ENCODE measurements at places on chromosomes 1 and 21.

DNA sequence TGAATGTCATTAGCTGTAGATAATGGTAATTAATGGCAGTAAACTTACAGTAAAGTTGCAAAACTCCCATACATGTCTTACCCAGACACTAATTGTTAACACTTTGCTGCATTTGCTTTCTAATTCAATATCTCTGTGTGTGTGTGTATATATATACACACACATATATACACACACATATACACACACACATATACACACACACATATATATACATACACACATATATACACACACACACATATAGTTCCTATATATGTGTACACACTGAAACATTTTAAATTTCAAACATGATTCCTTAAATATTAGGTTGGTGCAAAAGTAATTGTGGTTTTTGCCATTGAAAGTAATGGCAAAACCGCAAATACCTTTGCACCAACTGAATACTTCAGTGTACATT, 3.7 kb upstream of the EPHX1 start:
- no peak overlapping the region for H3K4me3 ChIP-seq
- peaks cover 21% of the 10 kb centered on the region for H3K36me3 ChIP-seq
- peaks cover 4% of the 10 kb centered on the region for H3K27me3 ChIP-seq
- no peak overlapping the region for H3K27ac ChIP-seq

DNA sequence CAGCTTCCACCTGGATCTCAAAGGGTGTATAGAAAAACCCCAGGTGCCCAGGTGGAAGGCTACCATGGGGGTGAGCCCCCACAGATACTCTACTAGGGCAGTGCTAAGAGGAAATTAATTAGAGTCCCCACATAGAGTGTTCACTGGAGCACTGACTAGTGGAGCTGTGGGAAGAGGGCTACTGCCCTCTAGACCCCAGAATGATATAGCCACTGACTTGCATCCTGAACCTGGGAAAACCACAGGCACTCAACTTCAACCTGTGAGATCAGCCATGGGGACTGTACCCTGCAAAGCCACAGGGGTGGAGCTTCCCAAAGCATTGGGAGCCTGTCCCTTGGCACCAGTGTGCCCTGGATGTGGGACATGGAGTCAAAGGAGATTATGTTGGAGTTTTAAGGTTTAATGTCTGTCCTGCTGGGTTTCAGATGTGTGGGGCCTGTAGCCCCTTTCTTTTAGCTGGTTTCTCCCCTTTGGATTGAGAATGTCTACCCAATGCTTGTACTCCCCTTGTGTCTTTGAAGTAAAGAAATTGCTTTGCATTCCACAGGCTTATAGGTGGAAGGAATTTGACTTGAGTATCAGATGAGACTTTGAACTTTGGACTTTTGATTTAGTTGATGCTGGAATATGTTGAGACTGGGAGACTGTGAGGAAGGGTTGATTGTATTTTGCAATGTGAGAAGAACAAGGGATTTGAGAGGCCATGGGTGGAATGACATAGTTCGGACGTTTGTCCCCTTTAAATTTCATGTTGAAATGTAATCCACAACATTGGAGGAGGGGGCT, 31.8 kb upstream of the CDC14A start:
- H3K4me3 ChIP-seq, result no peak overlapping the region
- no peak for DNase-seq
- H3K27me3 ChIP-seq, result peaks cover 4% of the 10 kb centered on the region
- no peak overlapping the region for H3K27ac ChIP-seq
- H3K4me1 ChIP-seq, result peaks cover 8% of the 10 kb centered on the region

- peaks cover 8% of the 10 kb centered on the region for H3K4me1 ChIP-seq
- DNase-seq, result no peak
- H3K4me3 ChIP-seq, result no peak overlapping the region
- H3K27ac ChIP-seq, result no peak overlapping the region
- no peaks in the 10 kb centered on the region for H3K36me3 ChIP-seq
Measured at GRCh38 chr1:30264672-30265025, 458.7 kb downstream of the MATN1 start.

GRCh38 chr1:247322442-247322841, 9.2 kb downstream of the ZNF496 start:
- peaks cover 68% of the 10 kb centered on the region for H3K36me3 ChIP-seq
- H3K27me3 ChIP-seq, result no peaks in the 10 kb centered on the region
- no peak overlapping the region for H3K27ac ChIP-seq
- no peak overlapping the region for H3K4me3 ChIP-seq
- DNase-seq, result no peak

DNA sequence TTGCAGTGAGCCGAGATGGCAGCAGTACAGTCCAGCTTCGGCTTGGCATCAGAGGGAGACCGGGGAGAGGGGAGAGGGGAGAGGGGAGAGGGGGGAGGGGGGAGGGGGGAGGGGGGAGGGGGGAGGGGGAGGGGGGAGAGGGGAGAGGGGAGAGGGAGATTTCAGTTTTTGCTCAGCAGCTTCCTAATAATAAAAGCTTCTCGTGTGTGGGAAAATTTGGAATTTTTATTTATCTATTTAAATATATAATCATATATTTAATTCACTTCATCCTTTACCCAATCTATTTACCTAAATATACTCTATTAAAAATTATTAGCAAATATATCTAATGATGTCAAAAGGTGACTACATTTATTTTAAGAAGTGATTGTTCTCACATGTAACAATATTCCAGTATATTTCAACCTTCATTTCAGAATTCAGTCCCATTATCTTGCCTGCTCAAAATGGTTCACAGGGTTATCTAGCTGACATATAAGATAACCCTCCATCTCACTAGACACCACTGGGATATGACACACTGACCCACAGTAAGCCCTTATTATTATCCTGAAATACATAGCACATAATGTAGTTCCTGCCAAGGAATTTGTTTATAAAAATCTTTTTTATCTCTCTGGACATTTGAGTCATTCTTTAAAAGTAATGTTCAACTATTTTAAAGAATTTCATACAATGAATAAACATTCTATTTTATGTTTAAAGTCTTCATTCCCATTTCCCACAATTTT, 105.9 kb downstream of the GPATCH2 start:
- H3K4me3 ChIP-seq, result no peak overlapping the region
- no peak overlapping the region for H3K27ac ChIP-seq
- peaks cover 41% of the 10 kb centered on the region for H3K36me3 ChIP-seq
- DNase-seq, result no peak
- H3K27me3 ChIP-seq, result no peaks in the 10 kb centered on the region

- peaks cover under 1% of the 10 kb centered on the region for H3K4me1 ChIP-seq
- no peak for DNase-seq
- no peaks in the 10 kb centered on the region for H3K27me3 ChIP-seq
- peak overlapping the region; percentile 12 for H3K27ac ChIP-seq
- H3K36me3 ChIP-seq, result peaks cover 5% of the 10 kb centered on the region
- H3K4me3 ChIP-seq, result no peak overlapping the region
Measured at GRCh38 chr1:98557895-98558294, 103.6 kb upstream of the SNX7 start.

DNA sequence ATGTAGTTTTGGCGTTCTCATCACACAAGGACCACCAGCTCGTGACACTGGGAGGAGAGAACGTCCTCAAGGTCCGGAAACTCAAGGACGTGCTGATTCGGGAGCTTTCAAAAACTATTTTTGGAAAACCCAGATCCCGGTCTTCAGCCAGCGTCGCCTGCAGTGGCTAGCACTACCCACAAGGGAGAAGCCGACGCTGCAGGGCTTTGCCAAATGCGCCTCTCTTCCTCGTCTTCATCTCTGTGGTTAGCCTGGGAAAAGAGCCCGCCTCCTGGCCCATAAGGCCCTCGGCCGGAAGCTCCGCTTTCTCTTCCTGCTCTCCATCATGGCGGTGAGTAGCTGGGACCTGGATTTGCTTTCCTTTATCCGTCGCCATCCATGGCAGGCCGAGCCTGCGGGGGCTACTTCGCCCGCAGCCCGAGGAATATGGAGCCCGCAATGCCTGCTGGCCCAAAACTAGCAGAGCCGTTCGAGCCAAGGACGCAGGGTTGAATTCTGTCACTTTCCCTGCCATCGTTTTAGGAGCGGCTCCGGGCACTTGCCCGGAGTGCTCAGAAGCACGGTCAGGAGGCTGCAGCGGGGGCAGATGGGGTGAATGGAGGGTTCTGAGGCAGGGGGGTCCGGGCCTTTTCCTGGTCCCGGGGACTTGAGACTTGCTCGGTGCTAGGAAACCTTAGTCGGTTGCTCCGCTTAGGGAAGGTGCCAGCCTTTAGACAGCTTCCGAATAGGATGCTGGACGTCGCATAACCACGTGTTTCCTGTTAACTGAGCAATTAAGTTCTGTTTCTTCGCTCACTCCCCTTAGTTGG, at the start of gene RPL11:
TSS of gene RPL11 (plus strand) at position 308 of the 809 bp plus-strand sequence. CDS start at position 326, 18 bp downstream.
- peaks cover 46% of the 10 kb centered on the region for H3K4me1 ChIP-seq
- peak within 1 kb of the TSS; percentile 100 for H3K27ac ChIP-seq
- H3K4me3 ChIP-seq, result peak within 1 kb of the TSS; percentile 98
- H3K27me3 ChIP-seq, result peaks cover 1% of the 10 kb centered on the region

DNA sequence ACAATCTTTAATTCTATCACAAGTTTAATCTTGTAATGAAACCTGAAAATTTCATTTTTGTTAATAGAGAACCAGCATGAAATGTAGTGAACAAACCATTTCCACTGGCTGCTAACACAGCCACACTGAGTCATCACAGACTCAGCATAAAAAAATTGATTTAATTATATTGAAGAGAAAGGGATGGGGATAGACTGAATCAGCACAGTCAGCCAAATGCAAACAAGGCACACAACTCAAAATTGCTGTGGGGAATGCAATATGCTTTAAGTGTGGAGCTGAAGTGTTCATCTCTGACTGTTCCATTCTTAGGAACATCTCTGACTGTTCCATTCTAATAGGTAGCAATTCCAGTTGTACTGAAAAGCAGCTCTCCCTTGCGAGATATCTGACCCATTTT, 299.8 kb downstream of the MRPL39 start:
- H3K4me1 ChIP-seq, result no peaks in the 10 kb centered on the region
- H3K4me3 ChIP-seq, result no peak overlapping the region
- no peak overlapping the region for H3K27ac ChIP-seq
- no peaks in the 10 kb centered on the region for H3K27me3 ChIP-seq
- no peak for DNase-seq
- H3K36me3 ChIP-seq, result no peaks in the 10 kb centered on the region

GRCh38 chr1:246176126-246177024, 330.7 kb downstream of the SMYD3 start:
- H3K27me3 ChIP-seq, result no peaks in the 10 kb centered on the region
- H3K4me3 ChIP-seq, result no peak overlapping the region
- no peak overlapping the region for H3K27ac ChIP-seq
- DNase-seq, result no peak
- peaks cover 6% of the 10 kb centered on the region for H3K4me1 ChIP-seq

DNA sequence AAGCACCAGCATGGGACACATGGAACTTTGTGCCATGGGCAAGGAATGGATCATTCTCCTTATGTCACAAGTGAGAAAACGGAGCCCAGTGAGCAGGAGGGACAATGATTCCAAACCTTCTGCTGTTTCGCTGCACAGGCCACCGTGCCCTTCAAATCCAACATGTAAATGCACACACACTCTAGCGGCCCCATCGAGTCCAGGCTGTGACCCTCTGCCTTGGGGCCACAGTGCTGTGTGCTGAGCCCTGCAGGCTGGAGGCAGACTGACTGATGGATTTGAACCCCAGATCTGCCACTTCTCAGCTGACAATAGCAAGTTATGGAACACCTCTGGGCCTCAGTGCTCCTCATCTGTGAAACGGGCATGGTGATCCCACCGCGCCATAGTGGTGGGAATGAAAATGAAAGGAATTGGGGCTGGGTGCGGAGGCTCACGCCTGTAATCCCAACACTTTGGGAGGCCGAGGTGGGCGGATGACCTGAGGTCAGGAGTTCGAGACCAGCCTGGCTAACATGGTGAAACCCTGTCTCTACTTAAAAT, 63.6 kb downstream of the ALPL start:
- DNase-seq, result no peak
- H3K27me3 ChIP-seq, result peaks cover 6% of the 10 kb centered on the region
- H3K4me1 ChIP-seq, result peaks cover 50% of the 10 kb centered on the region
- H3K4me3 ChIP-seq, result no peak overlapping the region
- no peaks in the 10 kb centered on the region for H3K36me3 ChIP-seq
- no peak overlapping the region for H3K27ac ChIP-seq

- no peak overlapping the region for H3K4me3 ChIP-seq
- no peak overlapping the region for H3K27ac ChIP-seq
- no peak for DNase-seq
- peaks cover 17% of the 10 kb centered on the region for H3K4me1 ChIP-seq
- H3K27me3 ChIP-seq, result peaks cover 5% of the 10 kb centered on the region
- no peaks in the 10 kb centered on the region for H3K36me3 ChIP-seq
Measured at GRCh38 chr21:35988416-35989137, 71.7 kb downstream of the SETD4 start.

DNA sequence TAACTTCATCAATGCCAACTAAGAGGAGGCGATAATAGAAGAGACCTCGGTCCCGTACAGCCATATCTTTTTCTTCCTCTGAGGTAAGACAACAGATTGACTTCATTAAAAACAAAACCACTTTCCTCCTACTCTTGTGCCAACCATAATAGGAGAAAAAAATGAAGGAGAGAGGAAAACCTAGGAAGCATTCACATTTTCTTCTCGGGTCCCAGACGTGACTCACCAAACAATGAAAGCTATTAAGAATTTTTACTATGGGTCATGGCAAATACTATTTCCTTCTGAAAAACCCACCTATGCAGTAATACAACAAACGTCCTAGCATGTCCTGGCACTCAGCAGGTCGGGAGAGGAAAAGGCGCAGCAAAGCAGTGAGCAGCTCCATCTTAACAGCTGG, 8.6 kb upstream of the BCL2L15 start:
- H3K4me1 ChIP-seq, result no peaks in the 10 kb centered on the region
- no peak overlapping the region for H3K4me3 ChIP-seq
- peaks cover 47% of the 10 kb centered on the region for H3K36me3 ChIP-seq
- H3K27ac ChIP-seq, result no peak overlapping the region
- DNase-seq, result no peak

DNA sequence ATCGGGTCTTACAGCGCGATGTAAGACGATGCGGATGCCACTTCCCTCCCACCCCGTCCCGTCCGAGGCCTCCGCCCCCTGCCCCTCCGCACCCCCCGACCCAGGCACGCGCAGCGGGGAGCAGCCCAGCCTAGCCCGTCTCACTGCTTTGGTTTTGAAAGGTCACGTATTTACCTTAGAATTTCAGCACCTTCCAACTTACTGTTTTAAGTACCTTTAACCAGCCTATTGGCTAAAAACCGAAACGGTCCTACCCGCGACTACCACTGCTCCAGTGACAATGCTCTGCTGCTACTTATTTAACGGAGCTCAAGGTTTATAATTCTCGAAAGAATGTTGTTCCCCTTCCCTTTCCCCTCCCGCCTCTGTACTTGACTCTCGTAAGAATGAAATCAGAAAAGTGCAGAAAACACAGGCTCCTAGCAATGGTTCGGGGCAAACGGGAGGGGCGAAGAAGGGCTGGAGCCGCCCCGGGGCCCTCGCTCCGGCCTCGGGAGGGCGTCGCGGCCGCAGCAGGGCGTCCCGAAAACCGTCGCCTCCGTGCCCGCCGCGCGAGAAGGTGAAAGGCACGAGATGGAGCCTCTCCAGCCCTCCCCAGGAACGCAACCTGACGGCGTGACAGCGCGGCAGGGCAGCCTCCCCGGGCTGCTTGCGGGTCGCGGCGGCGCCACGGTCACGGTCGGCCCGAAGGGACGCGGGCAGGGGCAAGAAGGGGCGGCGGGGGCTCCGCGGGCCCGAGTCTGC, 667 bp downstream of the TMEM50B start:
- H3K4me1 ChIP-seq, result peaks cover 23% of the 10 kb centered on the region
- H3K27me3 ChIP-seq, result peaks cover 15% of the 10 kb centered on the region
- DNase-seq, result peak; percentile 63
- peaks cover 7% of the 10 kb centered on the region for H3K36me3 ChIP-seq
